ENCODE measurements at places on chromosomes 1 and 21.

GRCh38 chr1:172581779-172582178, 48.8 kb downstream of the SUCO start:
- DNase-seq: no peak

DNA sequence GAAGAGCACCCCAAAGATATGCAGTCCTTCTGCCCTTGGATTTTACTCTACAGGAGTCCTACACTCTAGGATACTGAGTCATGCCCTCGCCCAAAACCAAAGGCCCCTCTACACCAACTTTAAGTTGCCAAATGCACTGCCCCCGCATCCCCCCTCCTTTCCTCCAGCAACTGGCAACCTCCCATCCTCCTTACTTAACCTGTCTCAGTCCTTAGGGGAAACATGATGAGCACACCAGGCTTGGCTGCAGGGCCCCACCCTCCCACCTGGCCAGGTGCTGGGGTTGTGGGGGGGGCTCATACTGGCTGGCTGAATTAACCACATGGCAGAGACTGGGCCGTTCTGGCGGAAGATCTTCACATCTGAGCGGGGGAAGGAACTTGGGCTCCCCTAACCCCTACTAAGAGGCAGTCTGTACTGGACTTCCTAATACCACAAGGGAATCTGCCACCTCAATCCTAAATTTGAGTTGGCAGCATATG, 1.2 kb downstream of the HDGF start:
- DNase-seq: no peak

- DNase-seq: no peak
These were observed 4.1 kb downstream of the TAGLN2 start for GRCh38 chr1:159921251-159921650.

GRCh38 chr1:92786111-92786901, 1.4 kb upstream of the EVI5 start:
- no peak for DNase-seq

GRCh38 chr1:35563166-35563565, 5.6 kb downstream of the NCDN start:
- DNase-seq: no peak

DNA sequence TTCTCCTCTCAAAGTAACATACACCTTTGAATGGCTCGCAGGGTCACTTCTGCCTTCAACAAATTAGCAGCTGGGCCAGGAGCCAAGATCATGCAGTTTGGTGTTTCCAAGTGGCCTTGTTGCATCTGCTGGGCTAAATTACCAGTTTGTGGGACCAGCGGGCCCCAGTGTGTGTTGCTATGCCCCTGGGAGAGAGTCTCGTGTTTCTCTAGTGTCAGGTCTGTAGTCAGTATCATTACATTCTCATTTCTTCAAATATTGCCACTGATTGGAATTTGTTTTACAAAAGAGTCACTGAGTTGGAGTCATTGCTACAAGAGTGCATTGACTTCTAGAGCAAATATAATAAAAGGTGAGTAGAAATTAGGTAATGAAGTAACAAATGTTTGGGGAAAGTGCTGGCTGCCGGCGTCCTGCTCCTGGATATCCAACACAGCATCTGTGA, 35.5 kb downstream of the RHOU start:
- DNase-seq: no peak

GRCh38 chr1:93223023-93223675, 42.6 kb downstream of the CCDC18 start:
- no peak for DNase-seq

- DNase-seq: no peak
These were observed 264.8 kb downstream of the PTPRC start for GRCh38 chr1:198903621-198904020.

- DNase-seq: no peak
These were observed at the start of gene TMOD4 for GRCh38 chr1:151175863-151176262. TMOD4 (minus strand) TSS chr1:151175981; CDS start chr1:151174875, 1,106 bp downstream.

GRCh38 chr1:54591127-54591756, 32.1 kb downstream of the FAM151A start:
- no peak for DNase-seq

DNA sequence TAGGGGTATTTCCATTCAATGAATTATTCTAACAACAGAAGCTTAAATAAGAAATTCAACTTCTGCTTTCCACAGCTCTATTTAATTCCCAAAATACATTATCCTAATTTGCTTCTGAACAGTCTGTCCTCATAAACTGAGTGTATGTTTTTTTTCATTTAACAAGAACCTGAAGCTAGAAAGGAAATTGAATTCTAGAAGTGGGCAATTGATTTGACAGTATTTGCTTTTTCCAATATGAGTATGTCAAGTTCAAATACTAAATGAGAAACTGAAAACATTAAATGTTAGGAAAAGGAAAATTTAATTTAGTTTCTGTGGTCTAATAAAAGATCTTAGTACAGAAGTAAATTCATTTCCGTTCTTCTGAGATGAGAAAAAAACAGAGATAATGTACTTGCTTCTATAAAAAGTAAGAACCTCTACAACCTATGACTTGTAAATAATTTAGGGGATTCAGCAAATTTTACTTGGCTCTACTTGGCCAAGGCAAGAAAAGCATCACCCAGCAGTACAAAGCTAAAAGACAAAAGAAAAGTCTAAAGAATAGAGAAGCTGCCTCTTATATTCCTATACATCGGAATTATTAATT, 31.1 kb downstream of the RAB3GAP2 start:
- no peak for DNase-seq

GRCh38 chr1:149937759-149938158, 1.1 kb upstream of the MTMR11 start:
- no peak for DNase-seq

- no peak for DNase-seq
These were observed 90.0 kb upstream of the LRRN2 start for GRCh38 chr1:204775546-204775945.

- DNase-seq: no peak
These were observed 311.5 kb downstream of the DUSP10 start for GRCh38 chr1:221430152-221430960.

DNA sequence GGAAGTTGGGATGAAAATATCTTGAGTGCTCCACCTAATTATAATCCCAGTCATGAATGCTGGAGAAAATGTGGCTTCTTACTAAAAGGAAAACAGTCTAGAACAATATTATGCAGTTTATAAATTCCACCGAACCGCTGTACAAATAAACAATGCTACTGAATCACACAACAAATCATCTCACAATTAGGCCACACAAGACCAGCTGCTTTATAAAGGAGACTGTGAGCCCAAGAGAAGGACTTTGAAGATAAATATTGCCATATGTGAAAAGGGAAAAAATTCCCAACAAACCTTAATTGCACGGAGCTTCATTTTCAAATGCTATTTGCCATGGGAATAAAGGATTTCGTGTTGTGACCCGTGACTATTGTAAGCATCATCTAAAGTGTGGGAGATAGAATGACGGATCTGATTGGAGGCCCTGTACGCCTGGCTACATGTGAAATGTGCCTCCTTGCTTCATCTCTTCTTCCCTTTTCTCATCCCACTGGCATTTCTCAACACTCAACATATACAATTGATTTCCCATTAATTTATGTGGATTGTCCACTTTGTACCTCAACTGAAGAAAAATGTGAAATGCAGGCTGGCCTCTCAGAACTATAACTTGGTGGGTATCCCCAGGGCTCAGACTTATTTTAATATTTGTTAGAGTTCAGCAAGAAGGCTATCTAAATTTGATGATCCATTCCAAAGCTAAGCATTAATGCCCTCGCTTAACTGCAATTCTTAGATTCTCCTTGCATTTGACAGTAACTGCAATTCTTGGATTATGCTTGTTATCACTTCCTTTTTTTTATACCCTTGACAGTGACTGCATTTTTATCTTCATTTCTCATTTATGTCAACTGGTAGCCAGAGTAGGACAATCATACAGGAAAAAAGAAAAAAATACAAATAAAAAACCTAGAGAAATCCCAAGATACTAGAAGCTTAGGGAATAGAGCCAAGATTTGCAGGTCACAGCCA, 122.3 kb downstream of the TGFB2 start:
- no peak for DNase-seq

DNA sequence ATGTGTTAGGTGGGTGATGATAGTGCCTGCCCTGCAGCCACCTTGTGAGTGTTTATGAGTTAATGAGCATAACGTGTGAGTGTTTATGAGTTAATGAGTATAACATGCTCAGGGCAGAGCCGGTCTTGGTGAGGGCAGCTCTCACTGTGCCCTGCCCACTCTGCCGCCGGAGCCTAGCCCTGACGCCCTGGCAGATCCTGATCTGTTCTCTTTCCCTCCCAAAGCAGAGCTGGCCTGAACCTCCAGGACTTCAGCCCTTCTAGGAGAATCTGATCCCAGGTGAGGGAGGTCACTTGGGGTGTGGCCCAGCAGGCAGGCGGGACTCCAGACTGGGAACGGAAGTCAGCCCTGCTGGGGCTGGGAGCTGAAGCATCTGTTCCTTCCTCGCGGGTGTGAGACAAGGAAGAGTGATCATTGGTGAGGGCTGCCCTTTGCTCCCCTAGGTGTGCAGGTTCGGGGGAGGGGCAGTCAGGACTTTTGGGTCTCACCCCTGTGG, 5.7 kb downstream of the FBLIM1 start:
- DNase-seq: no peak

GRCh38 chr1:241208910-241209379, 148.1 kb downstream of the RGS7 start:
- no peak for DNase-seq

- no peak for DNase-seq
These were observed 56.1 kb upstream of the ANGPTL1 start for GRCh38 chr1:178927003-178927402.

DNA sequence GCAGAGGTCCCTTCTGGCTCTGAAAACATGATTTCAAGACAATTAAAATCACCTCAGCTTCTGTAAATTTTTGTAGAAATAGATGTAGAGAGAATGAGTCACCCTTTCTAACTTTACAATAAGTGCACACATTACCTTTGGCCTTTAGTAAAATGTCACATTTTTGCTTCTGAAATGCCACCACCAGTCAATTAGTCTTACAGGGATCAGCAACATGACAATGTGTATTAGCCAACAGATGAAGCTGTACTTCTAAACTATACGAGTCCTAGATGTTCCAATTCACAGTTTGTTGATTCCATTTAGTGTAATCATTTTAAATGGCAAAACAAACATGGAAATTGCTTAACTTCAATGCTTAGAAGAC, 23.1 kb downstream of the C21orf91 start:
- no peak for DNase-seq

Measured in activated CD4-positive, alpha-beta T cell treated with anti-CD3 and anti-CD28 coated beads, Interleukin-2, amount 50 U/mL, for 1 hour (primary cell).